ENCODE measurements at places on chromosomes 3 and 15.

DNA sequence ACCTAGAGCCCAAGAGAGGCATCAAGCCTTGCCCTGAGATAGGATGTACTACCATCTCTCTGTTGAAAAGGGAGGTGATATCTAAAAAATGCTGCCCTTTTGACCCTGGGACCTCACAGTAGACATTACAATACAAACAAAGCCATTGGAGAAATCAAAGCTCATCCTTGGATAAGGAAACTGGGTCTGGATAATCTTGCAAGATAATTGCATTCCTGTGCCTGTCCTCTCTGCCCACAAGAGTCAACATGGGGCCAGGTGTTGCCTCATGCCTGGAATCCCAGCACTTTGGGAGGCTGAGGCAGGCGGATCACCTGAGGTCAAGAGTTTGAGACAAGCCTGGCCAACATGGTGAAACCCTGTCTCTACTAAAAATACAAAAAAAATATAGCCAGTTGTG lies 57.3 kb upstream of the DLG1 start:
- H3K27ac ChIP-seq, result no peak overlapping the region
- peaks cover 8% of the 10 kb centered on the region for H3K4me1 ChIP-seq
- H3K27me3 ChIP-seq, result no peaks in the 10 kb centered on the region
- H3K4me3 ChIP-seq, result no peak overlapping the region
- no peak for DNase-seq

DNA sequence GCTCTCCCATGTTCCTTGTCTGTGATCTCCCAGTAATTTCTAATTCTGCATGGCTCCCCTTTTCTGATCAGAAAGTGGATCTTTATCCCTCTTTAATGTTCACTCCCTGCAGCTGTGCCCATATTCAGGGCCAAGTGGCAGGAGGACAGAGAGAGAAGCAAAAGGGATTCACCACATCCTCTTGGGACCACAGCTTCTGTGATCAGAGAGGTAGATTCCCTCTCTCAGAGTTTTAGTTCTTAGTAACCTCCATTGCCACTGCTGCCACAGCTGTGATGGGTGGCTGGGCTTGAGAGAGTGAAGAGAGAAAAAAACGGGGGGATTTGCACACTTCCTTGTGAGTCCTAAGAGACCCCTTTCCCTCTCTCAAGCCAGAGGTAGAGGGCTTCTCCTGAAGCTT lies 49.2 kb downstream of the GLCE start:
- no peak for DNase-seq
- no peak overlapping the region for H3K4me3 ChIP-seq
- no peaks in the 10 kb centered on the region for H3K36me3 ChIP-seq
- H3K27me3 ChIP-seq, result no peaks in the 10 kb centered on the region
- no peaks in the 10 kb centered on the region for H3K4me1 ChIP-seq

DNA sequence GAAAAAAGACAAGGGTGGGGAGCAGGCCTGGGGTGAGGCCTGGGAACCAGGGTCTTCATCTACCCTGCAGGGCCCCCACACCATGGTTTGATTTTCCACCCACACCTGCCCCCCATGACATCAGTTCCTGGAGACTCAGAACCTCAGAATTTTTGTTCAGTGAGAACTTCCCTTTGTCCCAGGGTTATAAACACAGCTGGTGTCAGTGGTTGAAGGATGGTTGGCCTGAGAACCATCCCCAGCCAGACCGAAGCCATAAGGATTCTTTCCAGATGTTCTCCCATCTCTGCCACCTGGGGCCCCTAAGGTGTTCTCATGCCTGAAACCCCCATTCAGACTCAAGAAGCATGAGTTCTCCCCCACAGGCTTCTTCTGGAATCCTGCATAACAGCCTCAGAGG lies 16.6 kb downstream of the CCDC33 start:
- no peaks in the 10 kb centered on the region for H3K36me3 ChIP-seq
- H3K4me1 ChIP-seq, result no peaks in the 10 kb centered on the region
- DNase-seq, result no peak
- H3K27me3 ChIP-seq, result peaks cover 6% of the 10 kb centered on the region
- H3K4me3 ChIP-seq, result no peak overlapping the region

DNA sequence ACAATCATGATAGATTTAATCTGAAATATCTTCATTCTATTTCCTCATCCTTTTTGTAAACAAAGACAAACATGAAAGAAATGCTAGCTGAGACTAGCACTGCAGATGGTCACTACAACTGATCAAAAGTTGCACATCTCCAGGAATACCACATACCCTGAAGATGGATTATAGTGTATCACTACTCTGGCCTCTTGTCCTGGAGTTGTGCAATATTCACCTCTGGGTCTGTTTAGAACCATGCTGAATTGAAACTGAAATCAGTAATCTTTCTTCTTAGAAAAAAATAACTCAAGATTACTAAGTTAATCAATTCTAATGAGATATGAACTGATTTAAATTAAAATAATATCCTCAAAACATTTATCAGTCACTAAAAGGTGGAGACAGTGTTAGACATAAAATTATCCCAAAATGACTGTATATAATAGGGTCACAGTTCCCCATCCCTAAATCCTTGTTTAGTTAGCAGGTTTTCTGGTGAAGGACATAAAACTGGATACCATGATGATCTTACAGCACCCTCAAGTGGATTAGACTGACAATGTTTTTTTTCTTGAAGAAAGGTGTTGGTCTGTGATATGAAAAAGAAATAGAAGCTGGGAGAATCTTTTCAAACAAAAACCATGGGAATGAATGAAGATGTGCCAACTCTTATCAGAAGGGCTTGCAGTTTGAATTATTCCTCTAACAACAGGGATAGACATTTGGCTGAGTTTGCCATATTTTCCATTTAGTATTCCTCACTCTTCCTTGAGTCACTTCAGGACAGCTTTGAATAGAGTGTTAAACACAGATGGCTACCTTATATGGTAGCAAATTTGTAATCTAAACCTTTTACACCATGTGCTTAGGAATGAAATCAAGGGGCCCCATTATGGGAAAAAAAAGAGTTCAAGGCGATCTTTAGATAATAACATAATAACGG lies 7.1 kb upstream of the TTC14 start:
- H3K4me1 ChIP-seq, result no peaks in the 10 kb centered on the region
- no peak overlapping the region for H3K27ac ChIP-seq
- no peak overlapping the region for H3K4me3 ChIP-seq

DNA sequence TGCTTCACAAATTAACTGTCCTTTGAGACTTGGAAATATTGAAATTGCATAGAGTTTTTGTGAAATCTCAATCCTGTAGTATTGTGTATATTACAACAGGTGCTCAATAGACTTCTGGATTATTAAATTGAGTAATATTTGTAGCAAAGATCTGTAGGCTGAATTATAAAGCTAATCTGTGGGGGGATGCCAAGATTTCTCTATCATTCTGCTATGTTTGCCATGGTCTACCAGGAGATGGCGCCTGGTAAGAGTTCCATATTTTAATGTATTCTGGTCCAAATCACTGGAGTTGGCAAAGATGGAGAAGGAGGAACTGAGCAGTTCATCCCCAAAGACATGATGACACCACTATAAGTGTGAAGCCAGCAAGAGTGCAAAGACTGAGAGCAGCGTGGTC lies 340.9 kb upstream of the TPRG1 start:
- peaks cover 9% of the 10 kb centered on the region for H3K4me1 ChIP-seq
- H3K4me3 ChIP-seq, result no peak overlapping the region
- H3K27ac ChIP-seq, result no peak overlapping the region

- H3K4me1 ChIP-seq, result peaks cover 34% of the 10 kb centered on the region
- H3K36me3 ChIP-seq, result no peaks in the 10 kb centered on the region
- no peak overlapping the region for H3K4me3 ChIP-seq
- peak; percentile 72 for DNase-seq
These were observed 4.1 kb upstream of the AMOTL2 start for GRCh38 chr3:134378384-134378783.

- H3K4me3 ChIP-seq, result no peak overlapping the region
- no peaks in the 10 kb centered on the region for H3K36me3 ChIP-seq
- H3K27me3 ChIP-seq, result no peaks in the 10 kb centered on the region
- peaks cover 28% of the 10 kb centered on the region for H3K4me1 ChIP-seq
- DNase-seq, result no peak
These were observed 9.4 kb downstream of the NAA50 start for GRCh38 chr3:113736548-113737089.
